T-helper 9 cell (primary cell): ENCODE measurements at places on chromosomes 13 and 19.

GRCh38 chr13:106591299-106591698 is 23.4 kb upstream of the ARGLU1 start:
- DNase-seq, result no peak

DNA sequence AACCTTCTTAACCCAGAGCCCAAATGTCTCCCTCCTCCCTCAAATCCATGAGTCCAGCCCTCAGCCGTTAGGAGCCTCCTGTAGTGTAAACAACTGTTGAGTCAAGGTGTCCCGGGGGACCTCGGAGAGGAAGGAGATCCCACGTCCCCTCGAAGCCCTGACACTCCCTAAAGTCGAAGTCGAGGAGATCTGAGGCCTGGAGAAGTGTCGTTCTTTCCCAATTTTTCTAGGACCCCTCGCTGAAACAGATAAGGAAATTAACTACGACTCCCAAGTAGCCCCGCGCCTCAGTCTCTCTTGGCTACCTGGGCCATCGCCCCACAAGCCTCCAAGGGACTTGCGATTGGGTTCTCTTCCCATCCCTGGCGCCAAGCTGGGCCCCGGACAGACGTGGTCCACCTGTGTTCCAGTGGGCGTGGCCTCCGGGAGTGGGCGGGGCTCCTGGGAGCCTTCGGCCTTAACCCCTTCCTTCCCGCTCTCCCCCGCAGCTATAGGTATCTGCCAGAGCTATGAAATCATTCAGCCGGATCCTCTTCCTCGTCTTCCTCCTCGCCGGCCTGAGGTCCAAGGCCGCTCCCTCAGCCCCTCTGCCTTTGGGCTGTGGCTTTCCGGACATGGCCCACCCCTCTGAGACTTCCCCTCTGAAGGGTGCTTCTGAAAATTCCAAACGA is 869 bp downstream of the GFY start:
- no peak for DNase-seq

DNA sequence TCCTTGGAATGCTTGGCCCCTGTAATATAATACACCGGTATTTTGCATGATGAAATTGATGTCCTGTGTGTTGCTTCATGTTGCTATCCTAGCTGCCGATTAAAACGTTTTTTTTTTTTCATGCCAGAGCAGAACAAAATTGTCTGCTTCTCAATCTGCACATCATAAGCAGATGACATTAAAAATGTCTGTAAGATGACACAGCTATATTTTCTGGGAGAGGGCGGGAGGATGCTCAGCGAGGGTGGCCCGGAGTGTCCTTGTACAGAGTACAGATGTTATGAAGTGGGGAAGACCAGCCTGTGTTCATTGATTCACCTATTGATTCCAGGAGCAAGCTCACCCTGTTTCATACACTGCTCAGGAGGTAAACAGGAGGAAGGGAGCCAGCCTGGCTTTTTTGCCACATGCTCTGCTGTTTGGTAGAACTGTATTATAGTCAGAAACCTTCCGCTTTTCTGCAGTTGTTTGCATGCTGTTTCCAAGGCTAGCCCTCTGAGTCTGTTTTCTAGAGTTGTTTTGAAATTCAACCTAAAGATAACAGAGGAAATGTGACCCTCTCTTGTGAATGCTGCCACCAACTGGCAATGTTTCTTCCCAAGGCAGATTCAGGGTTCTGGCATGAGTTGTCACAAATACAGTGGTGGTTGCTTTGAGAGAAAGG is 4.7 kb upstream of the IRS2 start:
- no peak for DNase-seq

- no peak for DNase-seq
Observed at GRCh38 chr19:13098277-13099072, 4.2 kb downstream of the LYL1 start.

GRCh38 chr13:35848336-35849255 is 282.6 kb downstream of the DCLK1 start:
- no peak for DNase-seq

GRCh38 chr19:3360421-3361383 is 5.7 kb upstream of the NFIC start:
- DNase-seq, result peak; percentile 60

DNA sequence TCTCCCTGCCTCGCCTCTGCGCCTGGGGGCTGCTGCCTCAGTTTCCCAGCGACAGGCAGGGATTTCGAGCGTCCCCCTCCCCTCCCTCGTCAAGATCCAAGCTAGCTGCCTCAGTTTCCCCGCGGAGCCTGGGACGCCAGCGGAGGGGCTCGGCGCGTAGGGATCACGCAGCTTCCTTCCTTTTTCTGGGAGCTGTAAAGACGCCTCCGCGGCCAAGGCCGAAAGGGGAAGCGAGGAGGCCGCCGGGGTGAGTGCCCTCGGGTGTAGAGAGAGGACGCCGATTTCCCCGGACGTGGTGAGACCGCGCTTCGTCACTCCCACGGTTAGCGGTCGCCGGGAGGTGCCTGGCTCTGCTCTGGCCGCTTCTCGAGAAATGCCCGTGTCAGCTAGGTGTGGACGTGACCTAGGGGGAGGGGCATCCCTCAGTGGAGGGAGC is 722 bp upstream of the ICAM1 start:
- peak; percentile 58 for DNase-seq

GRCh38 chr19:50427997-50428425 is 4.7 kb upstream of the MYBPC2 start:
- peak; percentile 12 for DNase-seq

DNA sequence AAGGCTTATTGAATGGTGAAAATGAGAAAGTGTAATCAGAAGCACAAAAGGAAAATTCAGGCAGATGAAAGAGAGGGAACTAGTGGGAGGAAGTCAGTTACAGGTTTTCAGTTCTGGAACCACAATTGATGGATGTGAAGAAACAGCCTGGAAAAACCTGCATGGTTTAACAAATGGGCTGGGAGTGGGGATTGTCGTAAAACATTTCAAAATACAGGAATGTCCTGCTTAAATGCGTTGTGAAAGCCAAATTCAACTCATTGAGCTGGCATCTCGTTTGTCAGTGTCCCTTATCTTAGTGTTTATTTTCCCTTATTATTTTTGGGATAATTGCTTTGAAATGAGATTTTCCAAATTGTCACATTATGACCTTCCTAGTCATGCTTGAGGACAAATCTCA is 106.5 kb upstream of the RFC3 start:
- DNase-seq, result no peak

- DNase-seq, result no peak
Observed at GRCh38 chr13:108895220-108895704, 265.9 kb downstream of the MYO16 start.

- DNase-seq, result no peak
Observed at GRCh38 chr13:66585669-66586203, 644.4 kb downstream of the PCDH9 start.

- DNase-seq, result no peak
Observed at GRCh38 chr13:39254601-39255000, 216.3 kb downstream of the NHLRC3 start.

GRCh38 chr19:17097593-17098126 is 22.1 kb downstream of the MYO9B start:
- DNase-seq, result no peak

GRCh38 chr19:44430956-44431355 is 17.3 kb downstream of the ZNF229 start:
- DNase-seq, result no peak

DNA sequence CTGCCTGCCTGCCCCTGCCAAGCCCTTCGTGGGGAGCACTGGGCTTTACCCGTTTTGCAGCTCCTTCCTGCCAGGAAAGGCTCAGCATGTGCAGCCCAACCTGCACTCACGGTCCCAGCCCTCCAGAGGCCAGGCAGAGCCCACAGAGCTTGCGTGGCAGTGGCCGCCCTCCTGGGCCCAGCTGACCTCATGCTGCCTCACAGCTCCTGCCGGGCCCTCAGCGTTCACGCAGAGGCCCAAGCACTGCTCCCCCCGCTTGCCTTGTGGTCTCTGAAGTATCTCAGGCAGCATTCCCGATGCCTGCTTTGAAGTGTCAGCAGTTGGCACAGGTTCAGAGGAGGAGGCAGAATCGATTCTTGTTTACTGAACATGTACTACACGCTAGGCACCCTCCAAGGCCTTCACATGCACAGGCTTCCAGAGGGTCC is 32.5 kb downstream of the CAPN12 start:
- no peak for DNase-seq

DNA sequence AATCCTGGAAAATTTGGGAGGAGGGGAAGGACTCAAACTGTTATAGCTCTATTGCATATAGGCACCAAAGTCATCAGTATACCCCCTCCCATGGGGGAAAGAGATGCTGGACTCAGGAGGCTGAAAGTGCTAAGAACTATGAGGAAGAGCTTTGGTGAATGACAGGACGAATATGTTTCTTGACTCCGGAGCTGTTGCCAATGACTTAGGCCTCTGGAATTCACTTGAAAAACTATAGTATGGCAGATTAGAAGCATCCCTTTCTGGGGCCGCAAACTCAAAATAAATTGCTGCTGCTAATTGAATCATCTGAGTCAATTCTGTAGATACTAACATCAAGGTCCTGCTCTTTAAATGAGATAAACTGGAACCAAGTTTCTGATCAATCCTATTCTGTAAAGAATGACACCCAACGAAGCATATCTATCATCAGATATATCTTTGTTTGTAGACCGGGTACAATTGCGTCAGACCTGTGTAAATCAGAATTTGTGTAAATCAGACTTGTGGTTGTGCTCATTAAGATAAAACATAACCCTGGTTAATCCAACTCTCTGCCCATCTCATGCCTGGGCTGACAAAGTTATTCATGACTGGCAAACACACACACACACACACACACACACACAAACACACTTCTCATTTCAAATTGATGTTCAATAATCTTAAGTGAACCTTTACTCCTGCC is 1793.8 kb upstream of the PCDH20 start:
- DNase-seq, result no peak

GRCh38 chr19:16888629-16889365 is at the start of gene F2RL3:
Gene F2RL3, plus strand, starts transcription at chr19:16888999. Its CDS starts 191 bp downstream, at chr19:16889190.
- no peak for DNase-seq

DNA sequence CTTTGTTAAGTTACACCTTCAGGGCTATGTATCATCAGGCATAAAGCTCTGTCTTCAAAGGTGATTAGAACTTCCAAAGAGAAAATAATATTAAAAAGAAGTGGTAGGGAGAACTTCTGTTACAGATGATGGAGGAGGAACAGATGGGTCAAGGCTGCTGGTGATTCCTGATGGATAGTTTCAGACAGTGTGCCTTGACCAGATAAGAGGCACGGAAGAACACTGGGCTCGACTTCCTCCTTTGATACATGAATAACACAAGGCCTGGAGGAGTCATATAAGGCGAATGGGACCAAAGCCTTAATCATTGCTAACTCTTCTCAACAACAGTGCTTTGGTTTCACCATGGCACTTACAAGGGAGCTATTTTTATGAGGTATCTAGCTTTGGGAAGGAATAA is 128.1 kb upstream of the RXFP2 start:
- DNase-seq, result no peak

DNA sequence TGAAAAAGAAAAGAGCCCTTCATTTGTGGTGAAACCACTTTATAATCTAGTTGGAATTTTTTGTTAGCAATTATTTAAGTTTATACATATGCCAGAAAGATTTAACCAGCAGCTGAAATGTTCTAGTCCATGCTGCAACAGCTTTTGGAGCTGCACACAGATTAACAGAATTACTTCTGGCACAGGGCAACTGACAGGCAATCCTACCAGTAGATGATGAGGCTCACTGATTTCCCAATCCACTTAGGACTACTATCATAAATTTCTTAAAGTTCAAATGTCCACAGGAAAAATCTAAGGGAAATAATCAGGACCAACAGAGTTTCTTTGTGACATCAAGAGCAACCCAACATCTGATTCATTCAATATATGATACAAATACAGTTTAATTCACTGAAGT is 78.8 kb downstream of the CRYL1 start:
- DNase-seq, result no peak

DNA sequence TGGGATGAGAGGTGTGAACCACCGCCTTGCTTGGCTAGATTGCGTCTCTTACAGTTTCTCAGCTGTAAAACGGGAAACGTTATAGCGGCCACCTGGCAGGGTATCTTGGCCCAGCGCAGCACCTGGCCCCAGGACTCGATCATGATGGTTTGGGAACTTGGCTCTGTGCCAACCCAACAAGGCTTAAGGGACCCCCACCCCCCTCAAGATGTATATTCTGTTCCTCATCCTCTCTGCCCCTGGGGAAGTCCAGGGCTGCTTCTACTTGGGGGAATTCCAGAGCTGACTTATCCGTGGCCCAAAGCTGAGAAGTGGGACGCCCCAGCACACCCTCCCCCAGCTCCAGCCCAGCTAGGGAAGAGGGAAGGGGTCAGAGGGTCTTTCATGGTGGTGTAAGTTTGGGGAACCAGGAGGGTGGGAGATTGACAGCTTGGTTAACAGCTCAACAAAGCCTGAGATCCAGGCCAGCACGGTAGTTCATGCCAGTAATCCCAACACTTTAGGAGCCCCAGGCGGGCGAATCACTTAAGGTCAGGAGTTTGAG is 695 bp downstream of the ICAM1 start:
- DNase-seq, result peak; percentile 37

- DNase-seq, result no peak
Observed at GRCh38 chr13:81381560-81381959, 1040.6 kb upstream of the SPRY2 start.

DNA sequence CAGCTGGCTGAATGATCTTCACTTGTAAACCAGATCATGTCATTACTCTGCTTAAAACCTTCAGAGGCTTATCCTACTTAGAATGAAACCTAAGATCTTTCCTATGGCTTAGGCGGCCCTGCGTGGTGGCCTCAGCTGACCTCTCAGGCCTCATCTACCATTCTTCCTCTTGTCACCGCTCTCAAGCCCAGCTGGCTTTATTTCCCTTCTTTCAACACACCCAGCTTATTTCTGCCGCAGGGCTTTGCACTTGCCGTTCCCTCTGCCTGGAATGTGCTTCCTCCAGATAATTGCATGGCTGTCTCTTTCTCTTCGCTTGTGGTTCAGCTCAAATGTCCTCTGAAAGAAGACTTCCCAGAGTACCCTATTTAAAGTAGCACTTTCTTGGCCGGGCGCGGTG is 3.6 kb upstream of the ASF1B start:
- DNase-seq, result no peak

- no peak for DNase-seq
Observed at GRCh38 chr13:113238536-113238935, 29.1 kb downstream of the CUL4A start.

DNA sequence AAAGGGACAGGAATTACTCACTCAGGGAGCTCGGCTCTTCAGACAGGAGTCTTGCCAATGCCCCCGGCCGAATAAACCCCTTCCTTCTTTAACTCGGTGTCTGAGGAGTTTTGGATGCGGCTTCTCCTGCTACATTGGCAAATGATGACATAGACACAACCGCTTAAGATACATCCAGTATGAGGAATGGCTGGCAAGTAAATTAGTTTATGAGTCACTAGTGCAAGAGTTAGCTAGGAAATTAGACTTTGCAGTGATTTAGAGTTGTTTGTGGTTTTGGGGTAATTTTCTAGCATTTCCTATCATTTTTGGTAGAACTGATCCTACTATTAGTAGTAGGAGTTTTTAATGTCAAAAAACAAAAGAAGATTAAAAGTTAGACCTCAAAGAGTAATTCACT is 166.2 kb downstream of the SLITRK1 start:
- DNase-seq, result no peak

- DNase-seq, result no peak
Observed at GRCh38 chr13:22748866-22749577, 431.8 kb upstream of the SGCG start.
